ENCODE measurements at places on chromosomes 11 and 22. TPM values are rescaled to one million over a fixed set of nuclear protein-coding genes. Genes with fewer than 3 reads are reported as not detected.

FOXRED1 gene
- 10.4 TPM for total RNA-seq

TRPC6 gene
- under 0.01 TPM for total RNA-seq

RCOR2 gene
- 0.70 TPM for total RNA-seq

PTPN5 gene
- total RNA-seq, result not detected

KRTAP5-8 gene
- not detected for total RNA-seq

RTN4R gene
- 0.23 TPM for total RNA-seq

ROM1 gene
- 6.7 TPM for total RNA-seq

SHANK3 gene
- total RNA-seq, result 0.30 TPM

MPZL2 gene
- 0.08 TPM for total RNA-seq

CHADL gene
- total RNA-seq, result 0.12 TPM

RBM14 gene
- total RNA-seq, result 25.0 TPM

OR5B21 gene
- total RNA-seq, result not detected

ZNF214 gene
- 4.4 TPM for total RNA-seq

ALDH3B1 gene
- total RNA-seq, result 18.6 TPM

TCN2 gene
- 4.6 TPM for total RNA-seq

KRTAP5-11 gene
- total RNA-seq, result not detected

SCGB1A1 gene
- total RNA-seq, result not detected

DDX17 gene
- total RNA-seq, result 217 TPM

NCAPH2 gene
- total RNA-seq, result 24.6 TPM

TESMIN gene
- total RNA-seq, result 0.08 TPM

GPR83 gene
- not detected for total RNA-seq

SLC39A13 gene
- 51.6 TPM for total RNA-seq

OR4D5 gene
- total RNA-seq, result not detected

TRIM66 gene
- total RNA-seq, result 5.1 TPM

CSNK2A3 gene
- total RNA-seq, result 0.70 TPM

CHCHD10 gene
- 3.4 TPM for total RNA-seq

APOL3 gene
- total RNA-seq, result 5.3 TPM

ADAMTS15 gene
- 42.8 TPM for total RNA-seq

SHANK2 gene
- 0.30 TPM for total RNA-seq

MEI1 gene
- 0.12 TPM for total RNA-seq

ZPR1 gene
- 22.5 TPM for total RNA-seq
